ENCODE measurements at places on chromosomes 6 and 20. TPM values are rescaled to one million over a fixed set of nuclear protein-coding genes. Genes with fewer than 3 reads are reported as not detected.

Gene OR2J2
- not detected for total RNA-seq

- no peak overlapping the region for H3K4me3 ChIP-seq
- DNase-seq, result no peak
- no peaks in the 10 kb centered on the region for H3K27me3 ChIP-seq
- H3K36me3 ChIP-seq, result no peaks in the 10 kb centered on the region
- H3K27ac ChIP-seq, result no peak overlapping the region
Observed at GRCh38 chr6:6843057-6843627, 254.6 kb downstream of the LY86 start.

Gene OPRM1
- not detected for total RNA-seq

GRCh38 chr6:70176842-70177550 lies 125.9 kb downstream of the COL9A1 start:
- H3K36me3 ChIP-seq, result no peaks in the 10 kb centered on the region
- no peak overlapping the region for H3K27ac ChIP-seq
- DNase-seq, result no peak
- H3K4me3 ChIP-seq, result no peak overlapping the region
- H3K4me1 ChIP-seq, result no peaks in the 10 kb centered on the region

Gene RAB44
- not detected for total RNA-seq

Gene CRISP2
- not detected for total RNA-seq

DNA sequence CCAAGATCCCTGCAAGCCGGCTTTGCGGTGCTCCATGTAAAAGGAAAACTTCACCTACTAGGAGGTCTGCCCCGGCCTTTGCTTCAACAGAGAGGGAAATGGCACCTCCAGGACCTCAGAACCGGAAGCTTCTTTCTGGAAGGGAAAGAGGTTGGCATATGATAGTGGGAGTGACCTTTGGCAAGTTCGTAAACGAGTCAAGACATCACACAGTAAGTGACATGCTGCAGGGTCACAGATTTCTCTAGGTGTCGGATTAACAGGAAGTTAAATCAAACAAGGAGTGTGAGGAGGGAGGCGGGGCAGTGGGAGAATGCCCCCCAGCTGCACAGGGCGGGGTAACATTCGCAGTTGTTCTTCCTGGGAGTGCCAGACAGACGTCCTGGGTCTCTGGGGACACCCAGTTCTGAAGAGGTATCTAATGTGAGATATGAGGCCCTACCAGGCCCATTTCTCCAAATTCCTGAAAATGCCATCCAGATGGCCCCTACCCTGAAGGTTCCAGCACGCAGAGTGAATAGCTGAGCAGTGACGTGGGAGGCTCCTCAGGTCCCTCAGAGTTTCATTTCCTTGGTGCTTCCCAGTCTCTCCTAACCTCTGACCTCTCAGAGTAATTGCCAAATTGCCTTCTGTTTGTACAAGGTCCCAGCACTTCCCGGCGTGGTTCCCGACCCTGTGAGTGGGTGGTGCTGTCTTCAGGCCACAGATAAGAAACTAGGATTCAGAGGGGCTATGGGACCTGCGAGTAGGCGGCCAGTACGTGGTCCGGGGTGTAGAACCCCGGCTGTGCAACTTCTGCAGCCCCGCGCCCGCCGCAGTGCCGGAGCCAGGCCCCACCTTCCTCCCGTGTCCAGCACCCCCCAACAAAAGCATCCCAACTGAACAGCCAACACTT lies 1.9 kb downstream of the RRBP1 start:
- peak overlapping the region; percentile 77 for H3K4me3 ChIP-seq
- peak overlapping the region; percentile 91 for H3K27ac ChIP-seq
- no peak for DNase-seq
- H3K36me3 ChIP-seq, result peaks cover 4% of the 10 kb centered on the region
- peaks cover 45% of the 10 kb centered on the region for H3K4me1 ChIP-seq
- H3K27me3 ChIP-seq, result no peaks in the 10 kb centered on the region

GRCh38 chr6:40520084-40520483 lies 67.1 kb downstream of the LRFN2 start:
- H3K4me1 ChIP-seq, result no peaks in the 10 kb centered on the region
- no peak overlapping the region for H3K27ac ChIP-seq
- H3K36me3 ChIP-seq, result no peaks in the 10 kb centered on the region
- DNase-seq, result no peak
- no peak overlapping the region for H3K4me3 ChIP-seq

- H3K4me3 ChIP-seq, result no peak overlapping the region
- H3K27ac ChIP-seq, result no peak overlapping the region
- no peaks in the 10 kb centered on the region for H3K36me3 ChIP-seq
- H3K4me1 ChIP-seq, result no peaks in the 10 kb centered on the region
Observed at GRCh38 chr6:55108134-55109130, 65.9 kb upstream of the HCRTR2 start.

Gene SLC22A3
- total RNA-seq, result 144 TPM

DNA sequence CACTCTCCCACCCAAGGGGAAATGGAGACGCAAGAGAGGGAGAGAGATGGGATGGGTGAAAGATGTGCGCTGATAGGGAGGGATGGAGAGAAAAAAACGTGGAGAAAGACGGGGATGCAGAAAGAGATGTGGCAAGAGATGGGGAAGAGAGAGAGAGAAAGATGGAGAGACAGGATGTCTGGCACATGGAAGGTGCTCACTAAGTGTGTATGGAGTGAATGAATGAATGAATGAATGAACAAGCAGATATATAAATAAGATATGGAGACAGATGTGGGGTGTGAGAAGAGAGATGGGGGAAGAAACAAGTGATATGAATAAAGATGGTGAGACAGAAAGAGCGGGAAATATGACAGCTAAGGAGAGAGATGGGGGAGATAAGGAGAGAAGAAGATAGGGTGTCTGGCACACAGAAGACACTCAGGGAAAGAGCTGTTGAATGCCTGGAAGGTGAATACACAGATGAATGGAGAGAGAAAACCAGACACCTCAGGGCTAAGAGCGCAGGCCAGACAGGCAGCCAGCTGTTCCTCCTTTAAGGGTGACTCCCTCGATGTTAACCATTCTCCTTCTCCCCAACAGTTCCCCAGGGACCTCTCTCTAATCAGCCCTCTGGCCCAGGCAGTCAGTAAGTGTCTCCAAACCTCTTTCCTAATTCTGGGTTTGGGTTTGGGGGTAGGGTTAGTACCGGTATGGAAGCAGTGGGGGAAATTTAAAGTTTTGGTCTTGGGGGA lies 754 bp downstream of the TNF start:
- H3K4me1 ChIP-seq, result peaks cover 3% of the 10 kb centered on the region
- DNase-seq, result no peak
- H3K27ac ChIP-seq, result no peak overlapping the region
- H3K27me3 ChIP-seq, result no peaks in the 10 kb centered on the region

- no peaks in the 10 kb centered on the region for H3K36me3 ChIP-seq
- no peak overlapping the region for H3K4me3 ChIP-seq
- H3K4me1 ChIP-seq, result peaks cover 6% of the 10 kb centered on the region
- no peak for DNase-seq
- no peak overlapping the region for H3K27ac ChIP-seq
Observed at GRCh38 chr6:37095997-37096396, 74.0 kb upstream of the PIM1 start.

DNA sequence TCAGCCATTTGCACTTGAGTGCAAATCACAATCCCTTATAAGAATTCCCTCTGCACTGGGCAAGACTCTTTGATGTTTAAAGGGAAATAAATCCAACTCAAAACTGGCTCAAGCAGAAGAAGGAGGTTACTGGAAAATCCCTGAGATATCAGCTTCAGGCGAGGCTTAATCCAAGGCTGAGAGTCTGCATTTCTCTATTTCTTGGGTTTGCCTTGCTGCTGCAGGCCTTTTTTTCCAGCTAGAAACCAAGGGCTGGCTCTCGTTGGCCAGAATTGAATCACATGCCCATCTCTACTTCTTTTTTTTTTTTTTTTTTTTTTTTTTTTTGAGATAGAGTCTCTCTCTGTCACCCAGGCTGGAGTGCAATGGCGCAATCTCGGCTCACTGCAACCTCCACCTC lies 11.7 kb downstream of the HCK start:
- no peak overlapping the region for H3K27ac ChIP-seq
- no peaks in the 10 kb centered on the region for H3K4me1 ChIP-seq
- H3K27me3 ChIP-seq, result no peaks in the 10 kb centered on the region
- no peak overlapping the region for H3K4me3 ChIP-seq
- no peak for DNase-seq
- H3K36me3 ChIP-seq, result no peaks in the 10 kb centered on the region

DNA sequence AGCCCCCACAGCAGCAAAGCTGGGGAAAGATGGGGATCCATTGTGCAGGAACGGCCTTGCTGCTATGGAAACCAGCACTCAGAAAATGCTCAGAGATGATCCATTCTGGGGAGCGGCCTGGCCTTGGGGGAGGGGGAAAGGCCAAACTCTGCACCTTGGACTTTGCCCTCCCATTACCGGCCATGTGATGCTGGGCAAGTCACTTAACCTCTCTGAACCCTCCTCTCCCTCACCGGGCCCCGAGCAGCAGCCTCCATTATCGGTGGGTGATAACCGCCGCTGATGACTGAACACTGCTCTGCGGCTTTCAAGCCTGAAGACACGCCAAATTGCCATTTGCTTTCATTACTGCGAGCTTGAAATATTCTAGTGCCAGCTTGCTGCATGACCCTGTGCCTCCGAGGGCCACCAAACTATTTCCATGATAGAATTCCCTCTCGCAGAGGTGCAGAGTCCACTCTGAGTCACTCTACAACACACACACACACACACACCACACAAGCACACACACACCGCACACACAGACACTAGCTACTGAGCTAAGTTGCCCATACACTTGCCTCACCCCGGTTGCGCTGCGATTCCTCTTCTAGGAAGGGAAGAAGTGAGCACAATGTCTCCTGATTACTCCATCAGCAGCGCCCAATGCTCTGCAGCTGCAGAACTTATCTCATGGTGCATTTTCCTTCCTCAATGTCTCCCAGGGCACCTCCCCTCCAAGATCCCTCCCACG lies 20.6 kb upstream of the SIRPA start:
- H3K36me3 ChIP-seq, result no peaks in the 10 kb centered on the region
- no peak overlapping the region for H3K27ac ChIP-seq
- no peaks in the 10 kb centered on the region for H3K4me1 ChIP-seq
- H3K4me3 ChIP-seq, result no peak overlapping the region
- H3K27me3 ChIP-seq, result no peaks in the 10 kb centered on the region
- no peak for DNase-seq

DNA sequence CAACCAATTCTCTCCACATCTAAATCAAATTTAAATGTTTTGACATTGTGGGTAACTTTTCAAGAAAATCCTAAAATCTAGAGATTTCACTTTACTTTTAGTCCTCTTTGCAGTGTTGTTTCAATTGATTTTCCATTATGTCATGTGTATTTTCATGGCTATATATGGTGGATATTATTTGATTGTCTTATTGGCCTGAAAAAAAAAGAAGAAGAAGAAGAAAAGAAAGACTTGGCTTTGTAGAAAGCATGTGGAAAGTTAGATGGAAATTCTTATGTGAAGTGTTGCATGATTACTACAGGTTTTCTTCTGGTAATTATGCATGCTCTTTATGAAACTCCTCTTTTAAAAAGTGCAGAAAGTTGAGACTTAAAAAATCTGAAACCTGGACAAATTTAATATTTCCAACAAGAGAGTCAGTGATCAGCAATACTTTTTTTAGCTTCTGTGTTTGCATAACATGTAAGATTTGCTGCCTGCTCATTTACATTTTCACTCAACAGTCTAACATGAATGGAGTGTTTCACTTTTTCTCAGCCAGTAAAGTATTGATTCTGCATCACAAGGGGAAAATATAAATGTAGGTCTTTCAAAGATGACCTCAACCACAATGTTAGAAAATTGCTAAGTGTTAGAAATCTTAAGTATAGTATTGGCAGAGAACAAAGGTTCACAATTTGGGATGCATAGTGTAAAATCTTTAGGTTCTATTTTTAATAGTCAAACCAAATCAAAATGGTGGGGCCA lies 438.7 kb downstream of the BCKDHB start:
- no peaks in the 10 kb centered on the region for H3K36me3 ChIP-seq
- no peak overlapping the region for H3K27ac ChIP-seq
- H3K4me3 ChIP-seq, result no peak overlapping the region

Gene CTNNBL1
- 22.6 TPM for total RNA-seq

Gene TREML1
- 3.9 TPM for total RNA-seq

DNA sequence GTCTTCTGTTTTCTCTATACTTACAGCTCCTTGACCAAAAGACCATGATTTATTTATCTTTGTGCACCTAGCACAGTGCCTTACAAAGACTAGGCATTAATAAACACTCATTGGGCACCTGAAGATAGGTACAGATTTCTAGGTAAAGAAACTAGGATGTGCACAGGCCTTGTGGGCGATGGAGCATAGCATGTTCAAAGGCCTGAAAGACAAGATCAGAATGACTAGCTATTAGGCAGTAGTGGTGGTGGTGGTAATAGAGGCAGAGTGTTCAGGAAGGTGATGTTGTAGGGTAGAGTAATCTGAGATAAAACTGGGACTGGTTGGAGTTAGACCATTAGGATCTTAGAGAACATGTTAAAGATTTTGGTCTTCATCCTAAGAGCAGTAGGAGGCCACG lies 3.9 kb downstream of the TXLNB start:
- DNase-seq, result no peak
- no peak overlapping the region for H3K27ac ChIP-seq
- no peak overlapping the region for H3K4me3 ChIP-seq
- no peaks in the 10 kb centered on the region for H3K27me3 ChIP-seq
- H3K4me1 ChIP-seq, result peaks cover 18% of the 10 kb centered on the region

DNA sequence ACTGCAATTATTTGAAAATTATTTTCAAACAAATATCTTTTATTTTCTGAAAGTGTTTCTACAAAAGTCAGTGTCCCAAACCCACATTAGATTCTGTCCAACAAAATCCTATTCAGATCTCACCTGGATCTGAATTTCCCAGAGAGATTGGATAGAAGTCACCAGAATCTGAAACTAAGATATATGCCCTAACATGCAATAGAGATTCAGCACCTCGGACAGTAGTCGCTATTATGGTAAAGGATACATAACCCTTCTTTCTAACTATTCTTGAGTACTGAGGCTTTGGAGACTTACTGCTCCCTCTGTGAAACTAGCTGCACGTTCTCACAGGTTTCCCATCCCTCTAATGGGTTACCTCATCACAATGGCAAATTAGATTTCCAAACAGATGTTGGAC lies 151.4 kb downstream of the ID4 start:
- H3K4me3 ChIP-seq, result no peak overlapping the region
- no peaks in the 10 kb centered on the region for H3K4me1 ChIP-seq
- DNase-seq, result no peak
- H3K27me3 ChIP-seq, result no peaks in the 10 kb centered on the region
- H3K27ac ChIP-seq, result no peak overlapping the region
- no peaks in the 10 kb centered on the region for H3K36me3 ChIP-seq

All from thoracic aorta (tissue), 2 donors.